GM12892 (cell line): ENCODE measurements at places on chromosomes 12 and 14.

- no peak for DNase-seq
These were observed 85.3 kb downstream of the PRKCH start for GRCh38 chr14:61406675-61407074.

DNA sequence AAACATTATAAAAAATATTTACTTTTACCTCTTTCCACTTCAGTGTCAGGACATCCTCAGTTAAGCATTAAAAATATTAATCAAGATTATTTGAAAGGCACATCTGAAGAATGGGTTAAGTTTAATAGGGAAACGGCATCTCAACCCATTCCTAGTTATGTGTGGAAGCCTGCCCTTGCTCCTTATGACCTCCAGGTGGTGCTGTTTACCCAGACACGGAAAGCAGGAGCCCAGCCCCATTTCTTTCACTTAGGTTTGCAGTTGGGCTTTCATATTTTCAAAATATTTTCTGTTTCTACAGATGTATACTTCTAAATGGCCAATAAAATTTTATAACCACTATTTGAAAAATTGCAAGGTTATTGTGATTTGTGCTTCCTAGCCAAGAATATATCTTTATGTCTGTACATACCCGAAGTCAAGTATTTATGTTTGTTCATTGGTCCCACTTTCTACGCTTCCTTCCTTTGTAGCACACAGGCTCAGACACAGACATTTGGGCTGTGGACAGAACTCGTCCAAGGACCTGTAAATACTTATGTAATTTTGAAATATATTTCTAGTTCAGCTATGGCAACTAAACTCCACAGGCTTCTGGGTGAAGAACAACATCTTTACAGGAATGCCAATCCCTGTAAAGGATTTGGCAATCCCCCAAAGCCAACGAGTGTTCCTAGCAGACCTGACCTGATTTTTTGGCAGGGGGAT, 247.1 kb downstream of the AKAP6 start:
- DNase-seq = no peak

DNA sequence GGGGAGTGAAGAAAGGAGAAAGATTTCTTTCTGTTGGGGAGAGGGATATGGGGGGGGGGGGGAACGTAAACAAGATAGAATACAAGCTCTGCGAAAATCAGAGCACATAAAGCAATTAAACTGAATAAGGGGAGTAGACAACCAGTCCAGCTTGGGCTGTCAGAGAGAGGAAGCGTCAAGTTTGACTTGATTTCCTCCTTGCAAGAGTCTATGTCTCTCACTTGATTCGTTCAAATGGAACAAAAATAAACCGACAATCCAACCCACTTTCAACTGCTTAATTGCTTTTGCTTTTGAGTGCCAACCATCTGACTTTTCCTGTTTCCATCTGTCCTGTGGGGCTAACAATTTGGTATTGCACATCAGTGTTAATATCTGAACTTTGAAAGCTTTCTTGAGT, 942 bp downstream of the SYT1 start:
- DNase-seq = no peak

DNA sequence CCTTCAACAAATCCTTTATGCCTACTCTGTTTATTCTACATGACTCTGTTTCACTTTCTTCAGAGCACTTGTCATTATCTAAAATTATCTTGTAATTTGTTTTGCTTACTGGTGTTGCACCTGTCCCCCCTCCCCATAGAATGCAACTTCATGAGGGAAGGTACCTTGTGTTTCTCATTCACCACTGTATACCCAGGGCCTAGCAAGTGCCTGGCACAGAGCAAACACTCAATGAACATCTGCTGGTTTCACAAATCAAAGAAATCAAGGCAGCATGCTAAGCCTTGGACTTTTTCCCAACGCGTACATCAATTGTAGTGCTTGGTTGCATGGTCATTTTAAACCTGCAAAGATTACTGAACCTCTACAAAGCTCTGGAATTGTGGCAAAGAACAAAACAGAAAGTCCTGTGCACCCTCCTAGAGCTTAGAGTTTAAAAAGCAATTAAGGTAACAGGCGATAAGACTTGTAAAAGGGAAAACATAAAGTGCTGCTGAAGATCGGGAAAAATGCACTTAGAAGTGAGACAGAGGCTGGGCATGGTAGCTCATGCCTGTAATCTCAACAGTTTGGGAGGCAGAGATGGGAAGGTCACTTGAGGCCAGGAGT, 479.1 kb downstream of the MED13L start:
- DNase-seq = no peak

DNA sequence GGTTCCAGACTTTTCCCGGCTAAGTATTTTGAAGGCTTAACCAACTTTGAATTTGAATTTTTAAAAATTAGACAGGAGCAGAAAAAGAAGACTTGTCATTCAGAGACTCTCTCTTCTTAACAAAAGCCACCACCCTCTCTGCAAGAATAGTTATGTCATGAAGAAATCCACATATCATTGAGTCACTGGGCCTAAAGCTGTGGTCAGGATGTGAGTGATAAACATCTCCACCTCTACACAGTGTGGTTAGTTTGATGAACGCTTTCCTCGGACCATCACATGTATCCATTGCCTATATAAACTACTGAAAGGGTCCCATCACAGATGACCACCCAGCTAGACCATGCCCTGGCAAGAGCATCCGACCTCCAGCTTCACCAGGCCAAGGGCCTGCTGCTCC, 226.1 kb downstream of the KSR2 start:
- DNase-seq = no peak

GRCh38 chr12:42729535-42729900, 140.0 kb upstream of the PRICKLE1 start:
- DNase-seq = no peak

- no peak for DNase-seq
These were observed 109.3 kb downstream of the NAV3 start for GRCh38 chr12:77940011-77940423.

DNA sequence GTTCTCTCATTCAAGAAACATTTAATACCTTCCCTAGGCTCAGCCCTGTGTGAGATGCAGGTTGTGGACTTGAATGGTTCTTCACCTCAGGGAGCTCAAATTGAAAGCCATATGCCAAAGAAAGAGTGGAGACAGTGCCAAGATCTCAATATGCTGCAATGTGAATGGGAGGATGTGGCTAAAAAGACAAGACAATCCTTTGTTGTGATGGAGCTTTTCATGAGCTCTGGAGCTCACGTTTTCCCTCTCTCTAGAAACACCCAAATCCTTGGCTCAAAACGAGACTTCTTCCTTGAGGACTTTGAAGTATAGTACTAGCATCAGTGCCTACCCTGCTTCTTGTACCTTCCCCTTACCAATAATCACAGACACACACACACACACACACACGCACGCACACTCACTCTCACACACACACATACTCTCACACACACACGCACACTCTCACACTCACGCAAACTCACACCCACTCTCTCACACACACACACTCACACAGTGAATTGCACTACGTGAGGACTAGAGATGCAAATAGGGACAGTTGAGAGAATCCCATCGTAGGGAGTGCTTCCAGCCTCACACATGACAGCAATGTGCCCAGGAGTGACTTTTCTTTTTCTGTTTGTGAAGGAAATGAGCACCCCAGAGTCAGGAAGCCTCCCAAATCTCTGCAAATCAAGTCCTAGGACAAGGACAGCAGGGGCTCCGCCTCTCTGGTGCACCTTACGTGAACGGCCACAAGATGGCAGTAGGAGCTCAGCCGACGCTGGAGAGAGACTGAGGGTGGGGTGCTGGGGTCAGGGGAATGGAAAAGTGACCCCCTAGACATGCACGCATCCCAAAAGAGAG, 231.4 kb downstream of the PCNX1 start:
- DNase-seq = peak; percentile 50

GRCh38 chr14:72253503-72253902, 321.3 kb downstream of the RGS6 start:
- no peak for DNase-seq

DNA sequence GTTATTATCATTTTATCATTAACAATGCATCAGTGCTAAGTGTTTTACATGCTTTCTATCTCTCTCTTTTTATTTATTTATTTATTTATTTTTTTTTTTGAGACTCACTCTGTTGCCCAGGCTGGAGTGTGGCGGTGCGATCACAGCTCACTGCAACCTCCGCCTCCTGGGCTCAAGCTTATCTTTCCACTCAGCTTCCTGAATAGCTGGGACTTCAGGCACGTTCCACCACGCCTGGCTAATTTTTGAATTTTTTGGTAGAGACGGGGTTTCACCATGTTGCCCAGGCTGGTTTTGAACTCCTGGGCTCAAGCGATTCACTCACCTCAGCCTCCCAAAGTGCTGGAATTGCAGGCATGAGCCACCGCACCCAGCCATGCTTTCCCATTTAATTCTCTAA, 3.9 kb upstream of the BTG1 start:
- no peak for DNase-seq

DNA sequence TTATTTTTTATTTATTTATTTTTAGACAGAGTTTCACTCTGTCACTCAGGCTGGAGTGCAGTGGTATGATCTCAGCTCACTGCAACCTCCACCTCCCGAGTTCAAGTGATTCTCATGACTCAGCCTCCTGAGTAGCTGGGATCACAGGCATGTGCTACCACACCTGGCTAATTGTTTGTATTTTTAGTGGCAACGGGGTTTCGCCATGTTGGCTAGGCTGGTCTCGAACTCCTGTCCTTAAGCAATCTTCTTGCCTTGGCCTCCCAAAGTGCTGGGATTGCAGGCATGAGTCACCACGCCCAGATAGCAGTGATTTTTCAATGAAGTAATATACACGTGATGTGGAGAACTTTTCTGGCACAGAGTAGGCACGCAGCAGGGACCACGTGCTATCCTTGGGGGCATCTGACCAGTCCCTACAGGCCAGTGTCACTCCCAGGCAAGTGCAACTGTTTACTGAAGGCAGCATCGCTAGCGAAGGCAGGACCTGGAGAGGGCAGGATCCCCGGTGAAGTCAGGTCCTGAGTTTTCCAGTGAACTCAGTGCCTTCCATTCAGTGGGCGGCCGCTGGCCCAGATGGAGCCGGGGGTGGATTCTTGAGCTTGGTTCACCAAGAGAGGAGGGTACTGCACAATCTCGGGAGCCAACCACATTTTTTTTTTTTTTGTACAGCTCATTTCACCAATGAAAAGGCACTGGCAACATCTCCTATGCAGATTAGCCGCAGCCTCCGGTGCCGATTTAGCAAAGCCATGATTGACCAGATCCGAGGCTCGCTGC, 11.1 kb upstream of the CLMN start:
- DNase-seq = no peak

DNA sequence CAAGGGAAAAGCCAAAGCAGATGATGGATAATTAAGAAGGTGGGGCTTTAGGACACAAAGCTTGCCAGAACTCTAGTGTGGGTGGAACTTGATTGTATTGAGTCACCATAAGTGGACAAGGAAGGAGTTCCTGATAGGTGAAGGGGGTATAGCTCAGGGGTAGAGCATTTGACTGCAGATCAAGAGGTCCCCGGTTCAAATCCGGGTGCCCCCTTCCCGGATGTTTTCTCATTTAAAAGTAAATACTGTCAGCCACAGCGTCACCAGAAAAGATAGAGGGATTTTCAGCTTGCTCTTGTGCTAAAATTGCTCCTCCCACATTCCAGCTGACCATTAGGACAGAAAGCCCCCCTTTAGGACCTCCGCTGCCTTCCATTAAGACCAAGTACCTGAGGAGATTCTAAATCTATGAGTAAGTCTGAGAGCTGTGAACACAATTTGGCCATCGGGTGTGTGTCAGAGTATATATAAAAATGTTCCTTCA, 36.6 kb downstream of the DCAF4 start:
- DNase-seq = no peak

DNA sequence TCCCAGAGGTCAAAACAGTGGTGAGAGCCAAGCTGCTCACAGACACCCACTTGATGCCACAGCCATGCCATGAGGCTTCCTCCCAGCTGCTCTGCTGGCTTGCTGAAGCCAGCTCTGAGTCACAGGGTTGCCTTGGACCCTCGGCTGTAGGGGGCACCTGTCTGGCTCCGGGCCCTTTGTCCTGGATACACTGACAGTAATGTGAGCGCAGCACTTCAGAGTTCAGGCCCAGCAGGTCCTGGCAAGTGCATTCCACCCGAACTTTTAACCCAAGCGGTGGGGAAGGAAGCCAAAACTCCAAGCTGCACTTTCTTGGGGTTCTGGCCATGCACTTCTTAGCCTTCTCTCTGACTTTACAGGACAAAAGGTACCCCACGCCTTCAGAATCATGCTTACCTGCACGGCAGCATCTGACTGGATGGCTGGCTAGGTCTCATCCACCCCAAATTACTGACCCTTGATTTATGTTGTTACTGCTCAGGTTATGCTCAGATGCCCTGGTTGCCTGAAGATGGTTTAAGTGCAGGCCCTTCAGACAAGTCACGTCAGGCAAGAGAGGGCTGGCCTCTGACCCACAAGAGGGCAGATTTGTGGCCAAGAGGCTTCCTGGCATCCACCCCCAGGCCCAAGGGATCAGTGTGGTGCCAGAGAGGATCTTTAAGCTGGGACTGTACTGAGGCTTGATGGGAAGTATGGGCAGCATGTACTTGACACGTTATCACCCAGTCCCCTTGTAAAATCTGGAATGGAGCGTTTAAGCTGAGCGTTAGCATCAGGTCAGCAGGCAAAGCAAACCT, 24.8 kb downstream of the SLC25A29 start:
- DNase-seq = no peak

GRCh38 chr12:76020281-76020680, 11.3 kb downstream of the PHLDA1 start:
- no peak for DNase-seq

DNA sequence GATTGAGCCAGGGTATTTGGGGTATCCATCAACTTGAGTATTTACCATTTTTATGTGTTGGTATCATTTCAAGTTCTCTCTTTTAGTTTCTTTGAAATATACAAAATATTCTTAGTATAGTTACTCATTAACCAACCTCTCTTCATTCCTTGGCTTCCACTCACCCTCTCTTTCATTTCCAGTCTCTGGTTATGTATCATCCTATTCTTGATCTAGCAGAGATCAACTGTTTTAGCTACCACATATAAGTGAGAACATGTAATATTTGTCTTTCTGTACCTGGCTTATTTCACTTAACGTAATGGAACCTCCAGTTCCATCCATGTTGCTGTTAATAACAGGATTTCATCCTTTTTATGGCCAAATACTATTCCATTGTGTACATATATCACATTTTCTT, 86.9 kb downstream of the DACT1 start:
- DNase-seq = no peak

- DNase-seq = no peak
These were observed 170.3 kb downstream of the GRIN2B start for GRCh38 chr12:13811061-13811460.

GRCh38 chr14:29749327-29749726, 178.3 kb downstream of the PRKD1 start:
- DNase-seq = no peak

- no peak for DNase-seq
These were observed 367.3 kb downstream of the DUSP6 start for GRCh38 chr12:88985011-88985410.
